ENCODE measurements at places on chromosomes 6 and 20.
A peak's percentile ranks its signal among the peaks of the same experiment; 100 is the strongest.

GRCh38 chr6:168815229-168815628 lies 374.2 kb downstream of the SMOC2 start:
- no peak for DNase-seq

- no peak for DNase-seq
Observed at GRCh38 chr6:73690056-73690455, 5.9 kb upstream of the CD109 start.

- DNase-seq = peak; percentile 15
Observed at GRCh38 chr20:32168184-32168910, 39.2 kb downstream of the PLAGL2 start.

DNA sequence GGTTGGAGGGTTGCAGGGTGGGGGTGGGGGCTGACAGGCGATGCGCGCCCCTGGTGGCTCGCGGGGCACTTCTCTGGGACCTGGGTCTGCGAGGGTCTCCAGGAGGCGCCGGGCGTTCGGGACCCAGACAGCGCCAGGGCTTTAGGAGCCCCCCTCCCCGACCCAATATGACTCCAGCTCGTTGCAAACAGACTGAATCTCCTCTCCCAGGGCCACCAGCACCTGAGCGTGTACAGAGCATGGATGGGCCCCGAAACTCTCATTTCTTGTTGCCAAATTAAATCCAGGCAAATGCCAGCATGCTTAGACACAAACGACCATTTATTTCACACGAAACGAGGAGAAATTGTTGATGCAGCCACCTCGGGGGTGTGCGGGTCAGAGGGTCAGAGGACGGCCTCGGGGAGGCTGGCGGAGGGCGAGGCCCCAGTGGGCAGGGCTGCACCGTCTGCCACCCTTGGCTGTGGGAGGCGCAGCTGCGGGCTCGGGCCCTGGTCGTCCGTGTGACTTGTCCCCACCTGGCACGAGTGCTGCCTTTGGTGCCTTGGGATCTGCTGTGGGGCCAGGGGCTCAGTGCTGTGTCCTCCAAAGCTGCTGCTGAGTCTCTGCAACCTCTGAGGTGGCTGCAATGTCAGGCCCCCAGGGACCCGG lies 20.9 kb upstream of the GATA5 start:
- DNase-seq = no peak

GRCh38 chr6:104046426-104046825 lies 813.3 kb downstream of the HACE1 start:
- DNase-seq = no peak

DNA sequence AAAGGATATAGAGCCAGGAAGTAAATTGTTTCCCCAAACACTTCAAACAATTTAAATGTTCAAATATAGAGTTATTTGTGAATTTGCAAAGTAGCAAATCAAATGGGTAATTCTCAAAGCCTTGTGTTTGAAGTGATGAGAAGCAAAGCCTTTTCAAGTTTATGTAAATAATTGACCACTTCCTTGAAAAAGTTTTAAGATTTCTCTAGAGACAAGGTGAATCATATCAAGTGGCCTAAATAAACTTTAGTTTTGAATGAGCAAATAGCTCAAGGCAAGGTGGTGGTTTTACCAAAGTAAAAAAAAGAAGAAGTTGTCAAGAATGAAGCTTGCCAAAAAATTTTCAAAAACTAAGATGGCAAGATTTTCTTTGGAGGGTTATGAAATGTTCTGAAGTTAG lies 42.6 kb upstream of the IFNGR1 start:
- DNase-seq = no peak

DNA sequence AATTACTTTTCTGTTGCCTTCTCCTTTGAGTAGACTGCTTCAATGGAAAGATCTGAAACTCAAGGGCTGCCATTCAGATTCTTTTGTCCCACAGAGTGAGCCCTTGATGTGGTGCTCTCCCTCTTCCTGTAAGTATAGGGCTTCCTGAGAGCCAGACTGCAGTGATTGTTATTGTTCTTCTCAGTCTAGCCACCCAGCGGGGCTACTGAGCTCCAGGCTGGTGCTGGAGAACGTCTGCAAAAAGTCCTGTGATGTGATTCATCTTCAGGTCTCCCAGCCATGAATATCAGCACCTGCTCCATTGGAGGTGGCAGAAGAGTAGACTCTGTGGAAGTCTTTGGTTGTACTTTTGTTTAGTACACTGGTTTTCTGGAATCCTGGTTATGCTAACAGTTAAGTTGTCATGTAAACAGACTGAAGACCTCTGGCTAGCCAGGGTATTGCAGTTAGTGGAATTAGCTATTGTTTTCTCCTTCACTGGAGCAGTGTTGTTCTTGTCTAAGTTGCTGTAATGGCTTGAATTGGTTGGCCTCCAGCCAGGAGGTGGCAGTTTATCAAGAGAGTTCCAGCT lies 240.9 kb downstream of the COL12A1 start:
- no peak for DNase-seq

DNA sequence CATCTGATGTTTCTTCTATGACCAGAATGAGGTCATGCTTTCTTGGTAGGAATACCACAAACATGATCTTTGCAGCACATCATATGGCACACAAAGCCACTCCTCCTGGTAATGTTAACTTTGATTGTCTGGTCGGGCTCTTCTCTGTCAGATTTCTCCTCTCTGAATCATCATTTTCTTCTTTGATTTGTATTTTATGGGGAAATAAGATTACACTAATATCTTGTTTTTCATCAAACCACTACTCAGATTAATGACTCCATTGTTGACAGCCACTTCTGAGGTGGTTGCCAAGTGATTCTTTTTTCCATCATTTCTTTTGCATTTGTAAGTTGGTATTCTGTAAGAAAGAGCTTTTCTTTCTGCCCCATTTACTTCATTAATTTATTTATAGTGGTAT lies 29.5 kb downstream of the TRMT11 start:
- no peak for DNase-seq

Data from NCI-H146 (cell line).